ENCODE measurements at places on chromosomes 13 and 19.
A peak's percentile ranks its signal among the peaks of the same experiment; 100 is the strongest.

DNA sequence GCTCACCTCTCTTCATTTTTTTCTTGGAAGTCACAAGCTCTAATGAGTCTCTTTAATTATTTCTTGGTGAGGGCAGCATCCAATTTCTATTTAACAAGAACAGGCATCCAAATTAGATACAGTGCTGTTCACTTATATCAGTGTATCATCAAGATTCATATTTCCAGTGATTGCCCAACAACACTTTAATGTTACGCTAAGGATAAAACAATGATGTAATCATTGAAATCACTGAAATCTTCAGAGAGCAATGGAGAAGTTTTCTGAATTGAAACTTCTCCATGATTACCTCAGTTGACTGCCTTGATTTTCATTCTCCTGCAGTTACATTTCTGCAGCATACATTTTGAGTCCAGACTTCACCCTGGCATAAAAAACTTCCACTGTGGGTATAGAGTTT is 17.1 kb upstream of the LRCH1 start:
- DNase-seq: no peak

- no peak for DNase-seq
Observed at GRCh38 chr19:13995017-13995728, 10.9 kb downstream of the RFX1 start.

GRCh38 chr13:76709851-76710250 is 176.4 kb downstream of the KCTD12 start:
- DNase-seq: no peak

- no peak for DNase-seq
Observed at GRCh38 chr19:3572855-3573161, at the start of gene HMG20B. TSS of gene HMG20B (plus strand) at chr19:3572944. CDS start at chr19:3573310, 366 bp downstream.

DNA sequence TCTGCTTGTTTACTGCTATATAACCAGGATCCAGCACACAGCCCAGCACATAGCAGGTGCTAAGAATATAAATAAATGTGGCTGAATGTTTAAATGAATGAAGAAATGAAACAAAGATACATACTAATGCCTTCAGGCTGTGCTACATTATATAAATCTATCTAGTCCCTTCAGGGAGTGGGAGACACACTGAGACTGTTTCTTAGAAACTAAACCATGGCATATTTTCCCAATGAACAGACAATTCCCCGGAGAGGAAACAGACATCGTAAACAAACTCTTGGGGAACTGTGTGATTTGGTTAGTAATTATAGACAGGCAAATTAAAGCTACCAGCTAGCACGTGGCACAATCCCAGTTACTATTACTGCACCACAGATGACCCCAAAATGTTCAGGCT is 9.7 kb upstream of the FEM1A start:
- DNase-seq: no peak

DNA sequence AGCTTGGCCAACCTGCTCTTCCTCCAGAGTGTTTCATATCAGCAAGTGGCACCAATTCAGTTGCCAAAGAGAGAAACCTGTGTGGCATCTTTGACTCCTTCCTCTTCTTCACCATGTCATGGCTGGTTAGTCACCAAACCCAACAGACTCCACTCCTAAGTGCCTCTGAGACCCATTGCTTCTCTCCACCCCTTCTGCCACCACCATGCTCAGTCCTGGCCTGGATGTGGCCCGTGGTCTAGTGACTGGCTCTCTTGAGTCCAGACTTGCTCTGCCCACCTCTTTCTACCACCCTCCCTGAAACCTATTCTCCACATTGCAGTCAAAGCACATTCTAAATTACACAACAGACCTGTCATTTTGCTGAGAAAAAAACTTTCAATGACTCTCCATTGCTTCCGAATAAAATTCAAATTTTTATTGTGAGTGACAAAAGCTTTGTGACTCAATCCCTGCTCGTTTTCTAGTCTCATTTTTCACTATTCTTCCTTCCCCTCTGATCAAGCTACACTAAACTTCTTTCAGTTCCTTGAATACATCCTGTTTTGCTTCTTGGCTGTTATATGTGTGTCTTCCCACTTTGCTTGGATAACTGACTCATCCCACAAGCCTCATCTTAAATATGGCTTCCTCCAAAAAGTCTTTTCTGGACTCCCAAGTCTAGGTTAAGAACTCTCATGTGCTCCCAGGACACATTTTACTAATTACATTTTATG is 12.0 kb upstream of the TNFSF11 start:
- DNase-seq: no peak

- no peak for DNase-seq
Observed at GRCh38 chr13:52955472-52955874, 73.1 kb upstream of the OLFM4 start.

- no peak for DNase-seq
Observed at GRCh38 chr13:111283457-111283856, 37.0 kb upstream of the TEX29 start.

DNA sequence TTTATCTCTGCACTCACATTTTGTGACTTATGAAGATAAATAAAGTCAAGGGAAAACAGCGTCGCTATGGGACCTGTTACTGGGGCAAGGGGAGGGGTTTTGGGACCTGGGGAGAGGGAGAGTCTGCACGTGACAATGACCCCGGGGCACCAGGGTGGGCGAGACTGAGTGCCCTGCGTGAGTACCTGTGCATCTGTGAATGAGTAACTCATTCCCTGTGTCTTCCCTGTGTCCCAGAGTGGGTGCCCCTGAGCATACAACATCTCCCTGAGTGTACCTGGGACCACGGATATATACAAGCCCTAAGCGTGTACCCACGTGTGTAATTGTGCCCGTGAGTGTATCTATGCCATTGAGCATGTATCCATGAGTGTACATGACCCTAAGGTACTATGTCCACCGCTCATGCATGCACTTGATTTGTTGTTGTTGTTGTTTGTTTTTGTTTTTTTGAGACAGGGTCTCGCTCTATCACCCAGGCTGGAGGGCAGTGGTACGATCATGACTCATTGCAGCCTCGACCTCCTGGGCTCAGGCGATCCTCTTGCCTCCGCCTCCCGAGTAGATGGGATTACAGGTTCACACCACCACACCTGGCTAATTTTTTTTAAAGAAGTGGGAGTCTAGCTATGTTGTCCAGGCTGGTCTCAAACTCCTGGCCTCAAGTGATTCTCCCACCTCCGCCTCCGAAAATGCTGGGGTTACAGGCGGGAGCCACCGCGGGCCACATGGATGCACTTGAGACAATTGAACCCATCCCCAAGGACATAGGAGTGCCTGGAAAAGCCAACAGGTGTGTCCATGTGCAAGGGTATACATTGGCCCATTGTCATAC is 645 bp upstream of the TRAPPC5 start:
- no peak for DNase-seq

GRCh38 chr13:76600081-76600480 is 286.1 kb downstream of the KCTD12 start:
- no peak for DNase-seq

DNA sequence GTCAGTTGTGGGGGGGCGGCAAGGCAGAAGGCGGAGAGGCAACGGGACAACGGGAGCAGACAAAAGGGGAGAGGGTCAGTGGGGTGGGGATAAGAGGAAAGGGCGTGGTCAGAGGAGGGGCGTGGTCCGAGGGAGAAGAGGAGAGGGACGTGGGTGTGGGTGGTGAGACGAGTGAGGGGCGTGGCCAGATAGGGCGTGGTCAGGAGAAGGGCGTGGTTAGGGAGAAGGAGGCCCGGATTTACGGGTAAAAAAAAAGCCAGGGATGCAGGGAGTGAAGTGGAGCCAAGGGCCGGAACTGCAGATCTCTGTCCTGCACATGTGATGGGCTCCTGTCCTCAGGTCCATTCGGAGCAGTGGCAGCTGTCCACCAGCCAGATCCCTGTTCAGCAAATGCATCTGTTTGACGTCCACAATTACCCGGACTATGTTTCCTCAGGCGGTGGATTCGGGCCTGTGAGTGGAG is 21.5 kb downstream of the CPT1C start:
- DNase-seq: no peak

GRCh38 chr13:108962654-108963053 is 333.2 kb downstream of the MYO16 start:
- no peak for DNase-seq

DNA sequence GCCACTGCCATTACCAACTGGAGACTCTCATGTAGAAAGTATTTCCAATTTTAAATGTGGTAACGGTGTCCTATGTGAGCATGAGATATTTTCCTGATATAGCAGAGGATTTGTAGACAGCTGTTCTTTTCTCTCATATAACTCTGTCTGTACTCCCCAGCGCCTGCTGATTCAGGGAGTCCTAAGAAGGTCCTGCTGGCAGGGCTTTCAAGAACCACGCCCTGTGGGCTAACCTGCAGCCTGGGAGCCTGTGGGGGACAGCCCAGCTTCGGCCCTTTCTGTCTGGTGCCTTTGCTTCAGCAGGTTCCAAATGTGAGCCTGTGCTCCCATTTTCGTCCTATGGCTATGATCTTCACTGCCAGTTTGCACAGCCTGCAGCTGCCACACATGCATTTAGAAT is 316.8 kb downstream of the ATP8A2 start:
- no peak for DNase-seq

DNA sequence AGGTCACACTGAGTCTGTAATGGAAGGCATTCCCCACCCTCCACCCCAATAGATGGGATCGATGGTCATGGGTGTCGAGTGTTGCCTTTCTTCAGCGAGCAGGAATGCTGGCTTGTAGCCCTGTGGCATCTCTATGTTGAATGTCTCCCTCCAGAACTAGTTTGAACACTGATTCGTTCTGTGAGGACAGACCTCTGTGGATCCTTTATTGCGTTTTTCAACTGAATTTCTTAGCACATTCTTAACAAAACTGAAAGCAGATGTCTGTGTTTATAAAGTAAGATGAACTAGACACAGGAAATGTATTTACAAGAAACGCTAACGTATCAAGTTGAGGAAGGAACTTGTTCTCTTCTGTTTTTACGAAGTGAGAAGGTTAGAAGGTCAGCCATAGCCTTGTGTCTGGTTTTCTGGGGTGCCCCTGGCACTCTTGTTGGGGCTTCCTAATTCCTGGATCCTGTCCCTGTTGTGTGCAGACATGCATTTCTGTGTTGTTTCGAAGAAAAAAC is 36.8 kb upstream of the TM9SF2 start:
- no peak for DNase-seq

GRCh38 chr19:28498404-28498976 is 714.5 kb downstream of the UQCRFS1 start:
- DNase-seq: no peak

DNA sequence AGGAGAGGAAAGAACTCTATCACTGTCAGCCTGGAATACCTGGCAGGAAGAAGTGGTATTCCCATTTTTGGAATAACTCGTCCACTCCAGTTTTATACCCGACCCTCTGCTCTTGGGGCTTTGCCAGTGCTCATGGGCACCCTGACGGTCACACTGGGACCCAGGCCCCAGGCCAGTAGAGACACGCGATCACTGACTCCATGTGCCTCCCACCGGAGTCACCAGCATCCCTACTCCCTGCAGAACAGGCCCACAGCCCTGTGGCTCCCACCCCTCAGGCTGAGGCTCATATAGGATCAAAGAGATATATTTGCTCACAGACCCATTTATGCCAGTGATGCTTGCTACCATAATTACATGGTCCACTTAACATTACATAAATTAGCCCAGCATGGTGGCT is 3.5 kb downstream of the GRTP1 start:
- no peak for DNase-seq

DNA sequence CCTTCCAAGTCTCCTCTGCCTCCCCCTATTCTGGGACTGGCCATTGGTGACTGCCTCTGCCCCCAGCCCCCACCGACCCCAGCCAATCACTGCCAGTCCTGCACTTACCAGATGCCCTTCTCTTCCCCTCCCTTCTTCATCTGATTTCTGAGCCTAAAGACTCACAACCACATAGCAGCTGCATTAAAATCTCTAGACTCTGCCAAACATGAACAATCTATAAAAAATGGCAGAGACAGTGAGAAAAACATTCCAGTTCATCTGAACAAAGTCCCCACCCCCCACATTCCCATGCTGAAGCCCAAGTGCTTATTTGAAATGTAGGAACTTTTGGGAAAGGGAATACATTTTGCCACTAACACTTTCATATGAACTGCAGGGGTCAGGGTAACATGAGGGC is 60.8 kb downstream of the KCTD12 start:
- no peak for DNase-seq

DNA sequence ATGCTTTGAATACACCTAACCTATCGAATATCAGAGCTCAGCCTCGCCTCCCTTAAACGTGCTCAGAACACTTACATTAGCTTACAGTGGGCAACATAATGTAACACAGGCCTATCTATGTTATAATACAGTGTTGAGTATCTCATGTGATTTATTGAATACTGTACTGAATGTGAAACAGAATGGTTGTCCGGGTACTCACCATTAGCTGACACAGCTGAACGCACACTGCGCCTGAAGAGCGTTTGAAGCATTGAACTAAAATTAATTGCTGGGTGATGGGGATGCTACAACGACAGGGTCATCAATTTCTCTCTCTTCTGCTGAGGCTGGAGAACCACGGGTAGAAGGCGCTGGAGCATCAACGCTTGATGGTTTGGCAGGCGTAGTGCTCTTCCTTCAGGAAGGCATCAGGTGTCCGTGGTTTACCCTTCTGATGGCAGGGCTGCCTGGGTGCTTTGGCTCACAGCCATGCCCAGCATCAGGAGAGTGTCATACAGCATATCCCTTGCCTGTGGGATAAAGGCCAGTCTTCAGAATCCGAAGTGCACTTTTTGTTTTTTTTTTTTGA is 46.9 kb upstream of the UBE2L5 start:
- DNase-seq: peak; percentile 21

DNA sequence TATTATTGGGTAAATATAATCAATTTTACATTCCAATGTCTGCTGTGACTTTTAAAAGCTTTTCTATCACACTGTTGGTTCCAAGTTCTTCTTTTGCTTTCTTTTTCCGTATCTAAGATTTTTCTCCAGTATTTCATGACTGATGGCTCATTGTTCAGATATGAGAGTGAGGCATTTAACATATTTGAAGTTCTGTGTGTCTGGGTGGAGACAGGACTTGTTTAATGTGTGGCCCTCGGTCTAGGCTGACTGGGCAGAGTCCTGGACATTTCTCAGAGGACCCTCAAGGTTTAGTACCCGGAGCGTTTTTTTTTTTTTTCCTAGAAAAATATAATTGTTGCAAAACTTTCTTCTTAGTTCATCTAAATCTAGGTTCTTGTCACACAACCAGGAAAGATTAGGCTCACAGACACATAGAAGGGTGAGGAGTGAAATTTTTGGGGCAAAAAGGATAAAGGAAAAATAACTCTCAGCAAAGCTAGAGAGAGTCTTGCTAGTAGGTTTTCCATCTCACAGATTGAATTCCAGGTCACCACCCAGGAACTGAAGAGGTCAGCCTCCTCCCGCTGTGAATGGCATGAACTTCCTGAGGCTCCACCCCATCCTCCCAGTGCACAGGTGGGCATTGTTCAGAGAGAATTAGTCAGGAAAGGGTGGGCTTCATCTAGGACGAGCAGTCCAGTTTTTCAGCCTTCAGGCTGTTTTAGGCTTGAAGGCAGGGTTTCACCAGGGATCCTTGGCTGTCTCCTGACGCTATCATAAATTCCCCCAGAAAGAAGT is 1002.4 kb upstream of the PCDH9 start:
- no peak for DNase-seq

GRCh38 chr13:53141336-53141735 is 112.7 kb downstream of the OLFM4 start:
- no peak for DNase-seq

GRCh38 chr19:7602240-7602934 is 6.7 kb downstream of the CAMSAP3 start:
- DNase-seq: no peak
